ENCODE measurements at places on chromosomes 5 and 9. TPM values are rescaled to one million over a fixed set of nuclear protein-coding genes. Genes with fewer than 3 reads are reported as not detected.

The SLC36A3 gene
- total RNA-seq: not detected

The OLFM1 gene
- total RNA-seq: 15.1 TPM

The SLC45A2 gene
- total RNA-seq: 114 TPM

The IFNA2 gene
- total RNA-seq: not detected
